ENCODE measurements at places on chromosomes 3 and 15.

DNA sequence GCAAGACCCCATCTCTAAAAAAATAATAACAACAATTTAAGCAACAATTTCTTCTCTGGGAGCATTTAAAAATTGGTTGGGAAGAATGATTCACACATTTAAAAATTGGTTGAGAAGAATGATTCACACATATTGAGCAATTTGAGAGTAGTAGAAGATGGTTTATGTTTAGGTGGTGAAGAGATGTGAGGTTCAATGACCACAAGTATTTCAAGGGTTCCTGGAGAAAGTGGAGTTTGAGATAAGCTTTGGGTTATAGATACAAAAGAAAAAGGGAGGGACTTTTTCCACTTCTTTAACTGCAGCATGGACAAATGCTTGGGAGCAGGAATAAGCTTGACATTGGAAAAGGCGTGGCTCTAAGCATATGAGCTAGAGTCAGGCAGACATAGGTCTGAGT lies 145.7 kb upstream of the NPHP3 start:
- DNase-seq, result no peak

DNA sequence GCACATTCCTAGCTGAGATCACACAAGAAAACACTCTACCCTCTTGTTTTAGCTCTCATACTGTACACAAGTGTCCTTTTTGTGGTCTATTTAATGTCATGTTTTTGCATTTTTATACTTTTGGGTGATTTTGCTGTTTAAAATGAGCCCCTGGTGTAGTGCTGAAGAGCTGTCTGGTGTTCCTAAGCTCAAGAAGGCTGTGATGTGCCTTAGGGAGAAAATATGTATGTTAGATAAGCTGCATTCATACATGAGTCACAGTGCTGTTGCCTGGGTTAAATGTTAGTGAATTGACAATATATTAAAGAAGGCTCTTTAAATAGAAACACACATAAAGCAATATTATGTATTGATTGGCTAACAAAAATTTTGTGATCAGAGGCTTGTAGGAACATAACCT lies 387.4 kb upstream of the C2CD4B start:
- no peak for DNase-seq

- DNase-seq, result no peak
Observed at GRCh38 chr15:67072442-67072841, 7.0 kb downstream of the SMAD3 start.

GRCh38 chr3:62128681-62129080 lies 244.7 kb downstream of the FEZF2 start:
- no peak for DNase-seq

DNA sequence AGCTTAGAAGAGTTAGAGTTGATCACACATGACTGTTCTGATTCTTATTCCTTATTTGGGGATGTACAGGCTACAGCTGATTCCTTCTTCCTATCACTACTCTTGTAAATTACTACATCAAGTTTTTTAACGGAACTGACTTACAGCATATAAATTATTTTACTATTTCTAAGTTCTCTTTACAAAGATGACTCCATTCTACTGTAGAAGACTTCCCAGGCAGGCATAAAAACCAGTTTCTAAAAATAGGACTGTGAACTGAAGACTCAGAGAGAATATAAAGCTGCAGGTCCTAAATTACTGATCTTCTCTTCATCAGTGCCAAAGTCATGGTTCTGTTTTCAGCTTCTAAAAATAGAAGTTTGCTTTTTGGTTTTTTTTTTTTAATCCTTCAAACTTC lies 38.9 kb downstream of the ANO10 start:
- no peak for DNase-seq

DNA sequence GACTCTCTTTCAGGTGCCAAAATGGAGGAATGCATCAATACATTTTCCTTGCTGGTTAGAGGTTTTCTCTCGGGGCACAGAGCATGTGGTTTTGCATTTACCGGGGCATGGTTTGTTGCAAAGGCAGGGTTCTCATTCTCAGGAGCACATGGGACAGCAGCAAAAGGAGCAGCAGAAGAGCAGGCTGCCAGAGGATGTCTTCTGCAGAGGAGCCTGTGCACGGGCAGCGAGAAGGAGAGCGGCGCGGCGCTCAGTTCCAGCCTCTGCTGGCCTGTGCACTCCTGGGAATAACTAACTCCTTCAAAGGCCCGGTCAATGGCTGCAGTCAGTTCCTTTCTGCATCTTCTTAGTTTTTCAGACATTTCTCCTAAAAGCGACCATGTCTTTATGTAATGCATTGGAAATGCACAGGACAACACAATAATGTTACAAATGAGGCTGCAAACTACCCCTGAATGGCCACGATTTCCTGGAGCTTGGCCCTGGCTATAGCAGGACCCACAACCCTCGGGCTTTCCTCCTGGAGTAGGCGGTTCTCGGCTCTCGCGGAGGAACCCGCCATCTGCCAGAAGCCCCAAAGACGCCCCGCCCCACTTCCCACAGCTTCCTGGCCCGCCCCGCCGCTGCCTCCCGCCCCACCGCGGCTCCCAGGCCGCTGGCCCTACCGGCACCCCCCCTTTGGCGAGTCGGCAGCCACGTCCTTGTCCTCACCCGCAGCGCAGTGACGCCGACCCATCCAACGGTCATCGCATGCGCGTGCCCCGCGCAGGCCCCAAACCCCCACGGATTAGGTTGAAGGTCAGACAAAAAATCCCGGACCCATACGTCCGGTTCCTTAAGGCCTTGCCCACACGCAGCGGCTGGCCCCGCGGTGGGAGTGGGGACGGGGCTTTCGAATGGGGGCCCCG lies at the start of gene C3orf62:
C3orf62 (minus strand) TSS at position 758 of the 908 bp plus-strand sequence; CDS start at position 398, 360 bp downstream.
- peak; percentile 73 for DNase-seq

DNA sequence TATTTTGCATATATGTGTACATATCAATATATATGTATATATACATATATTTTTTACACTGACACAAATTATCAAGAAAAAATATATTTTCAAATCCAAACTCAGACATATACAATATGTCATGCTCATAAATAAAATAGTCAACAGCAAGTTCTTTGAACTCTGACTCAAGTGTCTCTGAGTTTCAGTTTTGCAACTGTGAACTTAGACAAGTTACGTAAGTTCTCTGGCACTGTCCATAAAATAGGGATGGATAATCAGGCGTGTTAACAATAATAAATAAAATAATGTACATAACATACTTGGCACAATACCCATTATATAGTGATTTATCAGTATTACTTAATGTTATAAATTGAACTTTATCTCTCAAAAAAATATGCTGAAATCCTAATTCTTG lies 12.1 kb upstream of the XRN1 start:
- DNase-seq, result no peak

DNA sequence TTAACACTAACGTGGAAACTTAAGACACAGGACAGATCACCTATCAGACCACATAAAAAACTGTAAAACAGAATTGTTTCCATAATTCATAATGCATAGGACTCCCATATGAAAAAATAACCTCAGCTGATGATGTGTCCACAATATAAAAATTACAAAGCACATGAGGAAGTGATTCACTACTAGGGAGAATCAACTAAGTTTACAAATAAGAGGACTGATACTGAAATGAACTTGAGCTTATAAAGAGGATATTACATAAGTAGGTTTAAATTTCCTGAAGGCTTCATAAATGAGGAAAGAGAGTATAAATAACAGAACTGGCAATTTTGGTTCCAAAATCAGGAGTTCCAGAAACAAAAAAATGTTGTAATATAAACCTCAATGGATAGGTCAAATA lies 111.9 kb downstream of the SAMMSON start:
- no peak for DNase-seq

DNA sequence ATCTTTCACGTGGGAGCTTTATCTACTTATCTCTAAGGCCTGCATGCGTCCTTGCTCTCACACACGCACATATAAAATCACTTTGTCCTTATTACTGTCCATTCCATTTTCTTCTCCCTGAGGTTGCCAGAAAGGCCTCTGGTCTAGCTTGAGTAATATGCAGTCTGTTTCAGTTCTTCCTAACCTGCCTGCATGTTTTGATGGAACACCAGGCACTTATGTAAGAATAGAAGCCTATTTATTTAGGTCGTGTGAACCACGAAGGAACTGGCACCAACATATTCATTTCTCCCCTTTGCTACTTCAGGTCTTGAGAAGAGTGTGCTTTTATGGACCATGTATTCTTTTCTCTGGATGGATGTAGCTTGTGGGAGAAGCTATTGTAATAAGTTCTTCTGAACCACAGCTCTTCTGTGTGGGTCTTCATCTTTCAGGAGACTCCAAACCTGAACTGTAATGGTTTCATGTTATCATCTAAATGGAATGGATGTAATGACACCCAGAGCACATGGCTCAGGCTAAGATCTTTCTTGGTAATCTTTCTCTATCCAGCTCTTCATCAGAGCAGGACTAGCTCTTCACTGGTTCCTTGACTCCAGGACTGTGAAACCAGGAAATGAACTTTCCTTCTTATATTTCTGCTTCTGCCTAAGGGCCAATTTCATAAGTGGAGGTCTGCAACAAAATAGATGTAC lies 53.8 kb downstream of the UBE2E2 start:
- DNase-seq, result no peak

GRCh38 chr15:39781147-39781966 lies 1.3 kb downstream of the FSIP1 start:
- DNase-seq, result no peak

DNA sequence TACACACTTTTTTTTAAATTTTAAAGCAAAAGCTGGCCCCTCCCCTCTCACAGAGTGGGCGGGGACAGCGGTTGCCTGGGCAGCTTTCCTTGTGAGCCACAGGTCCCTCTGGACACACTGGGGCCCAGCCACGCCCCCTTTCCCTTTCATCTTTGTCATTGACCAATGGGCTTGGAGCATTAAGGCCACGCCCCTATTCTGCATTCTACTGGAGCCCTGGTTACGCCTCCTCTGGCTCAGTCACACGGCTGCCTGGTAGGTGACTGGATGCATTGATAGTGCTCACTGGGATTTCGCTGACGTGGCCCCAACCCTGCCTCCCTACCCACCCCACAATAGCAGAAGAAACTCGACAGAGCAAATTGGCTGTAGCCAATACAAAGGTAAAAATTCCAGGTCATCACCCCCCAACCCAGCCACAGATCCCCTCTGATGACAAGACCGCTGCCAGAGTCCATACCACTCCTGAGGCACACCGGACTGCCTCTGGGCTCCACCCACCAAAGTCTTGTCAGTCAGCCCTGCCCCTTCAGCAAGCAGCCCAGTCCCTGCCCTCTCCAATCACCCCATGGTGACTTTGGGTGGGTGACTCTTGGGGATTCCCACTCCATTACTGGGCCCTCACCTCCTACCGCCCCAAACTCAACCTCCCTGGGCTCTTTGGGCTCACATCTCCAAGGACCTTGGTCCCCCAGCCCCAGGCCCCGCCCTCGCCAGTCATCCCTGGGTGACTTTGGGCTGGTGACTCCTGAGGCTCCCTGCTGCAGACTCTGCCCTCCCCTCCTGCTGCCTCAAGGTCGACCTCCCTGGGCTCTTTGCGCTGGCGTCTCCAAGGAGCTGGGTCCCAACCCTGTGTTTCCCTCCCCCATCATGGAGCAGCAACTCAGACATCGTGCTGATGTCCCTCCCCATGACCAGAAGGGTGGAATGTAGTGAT lies 112.2 kb upstream of the FAN1 start:
- no peak for DNase-seq

DNA sequence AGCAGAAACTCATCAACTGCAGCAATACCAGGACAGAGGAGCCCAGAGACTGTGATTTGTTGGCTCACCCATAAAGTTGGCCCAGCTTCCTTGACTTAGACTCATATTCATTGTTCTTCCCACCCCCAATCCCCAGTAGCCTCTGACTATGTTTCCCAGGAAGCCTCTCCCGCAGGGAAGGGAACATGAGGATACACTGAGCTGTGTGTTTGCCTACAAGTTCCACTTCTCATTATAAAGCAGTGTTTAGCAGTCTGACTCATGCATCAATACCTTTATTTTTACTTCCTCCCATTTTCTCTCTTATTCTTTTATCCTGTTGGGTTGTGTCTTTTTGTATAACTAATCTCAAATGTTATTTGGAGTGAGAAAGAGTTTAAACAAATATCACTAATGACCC lies 111.6 kb upstream of the PHLDB2 start:
- no peak for DNase-seq

DNA sequence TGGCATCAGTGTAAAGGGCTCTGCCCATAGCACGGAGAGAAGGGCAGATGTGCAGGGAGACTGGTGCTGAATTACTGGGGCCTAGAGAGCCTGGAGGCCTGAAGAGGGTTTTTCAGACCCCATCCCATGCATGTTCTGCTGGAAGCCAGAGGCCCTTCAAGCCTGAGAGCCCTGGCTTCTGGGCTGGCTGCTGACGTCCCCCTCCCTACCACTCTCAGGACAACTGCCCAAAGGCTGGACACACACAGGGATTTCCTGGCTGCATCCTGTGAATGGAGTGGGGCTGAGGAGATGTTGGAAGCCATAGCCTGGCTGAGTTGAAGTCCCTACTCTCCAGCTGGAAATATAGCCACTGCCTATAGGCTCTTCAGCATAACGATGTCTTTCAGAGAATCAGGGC lies 16.9 kb upstream of the DOCK3 start:
- DNase-seq, result no peak

GRCh38 chr3:12229146-12229851 lies 59.6 kb upstream of the PPARG start:
- no peak for DNase-seq

DNA sequence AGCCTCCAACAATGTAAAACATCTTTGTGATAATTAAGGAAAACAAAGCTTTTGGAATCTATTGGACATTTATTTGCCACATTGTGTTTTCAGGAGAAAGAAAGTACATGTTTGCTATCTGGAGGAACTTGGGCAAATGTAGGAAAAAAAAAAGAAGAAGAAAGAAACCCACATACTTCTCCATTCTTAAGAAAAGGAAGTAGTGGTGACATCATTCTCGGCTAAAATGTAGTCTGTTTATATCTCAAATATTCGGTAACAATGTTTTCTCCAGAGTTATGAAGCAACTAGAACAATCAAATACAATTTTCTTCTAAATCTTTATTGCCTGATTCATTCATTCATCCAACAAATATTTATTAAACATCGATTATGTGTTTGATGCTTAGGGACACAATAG lies 2.3 kb upstream of the TGFBR2 start:
- DNase-seq, result no peak

DNA sequence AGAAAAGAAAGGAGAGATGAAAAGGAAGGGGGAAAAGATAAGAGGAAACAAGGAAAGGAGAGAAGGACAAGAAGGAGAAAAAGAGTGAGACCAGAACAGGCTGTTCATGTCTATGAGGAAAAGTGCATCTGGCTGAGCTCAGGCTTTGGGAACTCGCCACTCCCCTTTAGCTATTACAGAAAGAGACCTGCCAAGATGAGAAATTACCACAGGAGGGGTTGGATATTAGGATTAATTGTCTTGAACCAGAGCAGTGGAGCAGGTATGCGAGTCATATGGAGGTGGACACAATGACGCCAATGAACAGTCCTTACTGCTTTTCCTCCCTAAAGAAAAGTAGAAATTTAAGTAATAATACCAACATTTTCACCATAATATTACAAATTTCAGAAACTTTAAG lies 577.0 kb upstream of the ARRDC4 start:
- no peak for DNase-seq

GRCh38 chr15:48507416-48508065 lies 138.0 kb downstream of the FBN1 start:
- DNase-seq, result peak; percentile 15

Measured in activated CD4-positive, alpha-beta T cell treated with anti-CD3 and anti-CD28 coated beads, Interleukin-2, amount 10 ng/mL, durations not matched to agents 7 days and 5 days (primary cell).